ENCODE measurements at places on chromosomes 5 and 9.

DNA sequence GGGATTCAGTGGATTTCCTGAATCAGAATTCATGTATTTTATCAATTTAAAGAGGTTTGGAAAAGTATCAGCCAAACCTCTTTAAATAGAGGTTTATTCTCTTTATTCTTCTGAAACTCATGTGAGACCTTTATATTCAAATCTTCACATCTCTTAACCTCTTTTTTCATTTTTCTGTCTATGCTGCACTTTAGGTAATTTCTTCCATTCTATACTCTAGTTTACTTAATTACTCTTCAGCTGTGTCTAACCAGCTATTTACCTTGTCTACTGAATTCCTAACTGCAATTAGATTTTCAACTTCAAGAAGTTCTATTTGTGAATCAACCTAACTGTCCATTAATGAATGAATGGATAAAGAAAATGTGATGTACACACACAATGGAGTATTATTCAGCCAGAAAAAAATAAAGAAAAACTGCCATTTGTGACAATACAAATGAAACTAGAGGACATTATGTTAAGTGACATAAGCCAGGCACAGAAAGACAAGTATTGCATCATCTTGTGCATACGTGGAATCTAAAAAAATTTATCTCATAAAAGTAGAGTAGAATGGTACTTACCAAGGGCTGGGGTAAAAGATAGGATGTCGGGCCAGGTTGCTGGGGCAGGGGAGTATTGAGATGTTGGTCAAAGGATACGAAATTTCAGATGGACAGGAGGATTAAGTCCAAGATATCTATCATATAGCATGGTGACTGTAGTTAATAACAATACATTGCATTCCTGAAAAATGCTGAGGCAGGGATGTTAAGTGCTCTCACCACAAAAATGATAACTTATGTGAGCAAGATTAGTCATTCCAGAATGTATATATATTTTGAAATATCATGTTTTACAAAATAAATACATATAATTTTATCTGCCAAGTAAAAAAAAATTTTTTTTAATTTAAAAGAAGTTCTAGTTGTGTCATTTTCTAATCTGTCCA lies 129.5 kb upstream of the LRRTM2 start:
- DNase-seq: no peak

DNA sequence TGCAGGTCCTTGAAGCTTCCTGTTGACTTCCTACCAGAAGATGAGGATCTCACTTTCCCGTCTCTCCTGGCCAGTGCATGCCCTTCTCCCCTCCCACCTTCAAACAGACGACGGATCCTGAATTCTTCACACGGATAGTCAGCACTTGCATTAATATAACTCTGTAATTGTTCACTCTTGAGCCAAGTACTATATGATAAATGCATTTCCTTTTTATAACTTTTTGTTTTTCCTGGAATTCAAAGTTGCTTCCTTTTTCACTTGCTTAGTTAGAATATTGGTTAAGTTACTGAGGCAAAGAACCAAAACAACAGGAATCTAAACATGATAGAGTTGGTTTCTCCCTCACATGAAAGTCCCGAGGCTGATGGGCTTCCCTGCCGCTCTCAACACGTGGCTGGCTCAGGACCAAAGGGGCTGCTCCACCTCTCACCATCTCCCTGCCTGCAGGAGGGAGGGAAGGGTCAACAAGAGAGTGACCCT lies 20.2 kb upstream of the EGFL7 start:
- no peak for DNase-seq

GRCh38 chr5:147818290-147818689 lies 13.2 kb downstream of the SPINK1 start:
- DNase-seq: no peak

DNA sequence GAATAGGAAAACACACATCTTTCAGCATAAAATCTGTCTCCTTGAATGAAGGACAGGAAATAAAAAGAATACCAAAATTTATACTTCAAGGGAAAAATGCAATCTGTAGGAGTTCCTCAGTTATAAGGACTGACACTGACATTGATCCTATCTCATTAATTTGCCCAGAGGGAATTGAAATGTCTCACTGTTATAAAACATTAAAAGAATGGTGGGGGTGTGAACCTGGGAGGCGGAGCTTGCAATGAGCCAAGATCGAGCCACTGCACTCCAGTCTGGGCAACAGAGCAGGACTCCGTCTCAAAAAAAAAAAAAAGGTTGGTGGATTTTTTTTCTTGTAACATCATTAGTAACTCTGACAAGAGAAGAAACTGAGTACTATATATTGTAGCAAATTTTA lies 60.8 kb downstream of the TTLL11 start:
- no peak for DNase-seq

Measured in stimulated activated CD8-positive, alpha-beta memory T cell treated with anti-CD3 and anti-CD28 coated beads, Interleukin-15, amount 100 ng/mL, for 24 hours (primary cell).